ENCODE measurements at places on chromosomes 12 and 14.

- peak; percentile 76 for DNase-seq
Observed at GRCh38 chr12:65602610-65603295, 221.5 kb upstream of the HMGA2 start.

- DNase-seq: no peak
Observed at GRCh38 chr14:20904393-20905029, 13.3 kb downstream of the RNASE3 start.

DNA sequence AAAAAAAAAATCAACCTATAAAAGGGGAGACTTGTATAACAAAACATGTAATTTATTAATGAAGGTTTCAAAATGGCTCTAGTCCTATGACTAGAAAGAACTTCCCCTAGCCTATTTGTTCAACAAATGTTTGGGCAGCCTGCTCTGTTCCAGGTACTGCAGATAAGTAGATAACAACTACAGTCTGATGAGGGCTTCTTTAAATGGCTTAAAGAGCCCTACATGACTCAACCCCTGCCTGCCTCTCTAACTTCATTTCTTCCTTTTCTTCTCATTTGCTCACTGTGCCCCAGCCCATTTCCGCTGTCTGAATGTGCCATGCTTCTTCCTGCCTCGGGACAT is 21.5 kb downstream of the ALDH6A1 start:
- DNase-seq: no peak

DNA sequence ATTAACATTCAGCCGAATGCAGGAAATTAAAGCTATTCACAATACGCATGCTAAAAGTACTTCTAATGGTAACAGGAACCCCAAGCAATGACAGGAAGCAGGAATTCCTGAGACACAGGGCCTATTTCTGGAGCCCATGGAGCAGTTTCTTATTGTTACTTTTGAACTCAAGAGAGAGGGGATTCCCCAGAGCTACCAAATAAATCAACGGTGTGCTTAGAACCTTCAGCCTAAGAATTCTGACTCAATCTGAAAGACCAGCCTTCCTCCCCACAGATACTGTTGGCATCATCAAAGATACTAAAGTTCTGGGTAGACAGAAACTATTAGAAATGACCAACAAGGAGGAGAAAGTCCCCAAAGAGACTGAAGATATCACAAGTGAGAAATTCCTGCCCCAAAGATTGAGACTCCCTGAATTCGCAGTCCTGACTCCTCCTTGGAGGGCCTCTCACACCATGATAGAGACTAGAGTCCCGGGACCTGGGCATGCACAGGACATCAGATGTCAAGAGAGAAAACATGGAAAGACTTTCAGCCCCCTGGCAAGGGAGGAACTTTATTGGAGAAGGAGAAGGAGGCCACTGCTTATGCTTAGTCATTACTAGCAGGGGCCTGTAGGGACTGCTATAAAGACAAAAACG is 32.7 kb downstream of the RTRAF start:
- DNase-seq: no peak

- peak; percentile 72 for DNase-seq
Observed at GRCh38 chr12:121803861-121804416, at the start of gene SETD1B. SETD1B (plus strand) TSS chr12:121804009; CDS start chr12:121804738, 729 bp downstream.

DNA sequence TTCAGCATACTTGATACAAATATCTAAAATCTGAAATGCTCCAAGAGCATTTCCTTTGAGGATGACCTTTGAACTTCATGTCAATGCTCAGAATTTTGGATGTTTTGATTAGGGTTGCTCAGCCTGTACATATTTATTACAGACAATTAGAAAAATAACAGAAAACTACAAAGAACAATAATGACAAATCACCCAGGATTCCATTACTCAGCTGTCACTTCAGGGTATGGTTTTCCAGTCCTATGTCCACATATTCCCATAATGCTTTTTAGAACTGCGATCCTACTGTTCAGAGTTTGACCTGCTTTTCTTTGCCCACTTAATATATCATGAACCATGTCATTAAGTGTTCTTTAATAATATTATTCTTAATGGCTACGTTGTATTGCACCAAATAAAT is 11.4 kb downstream of the DLGAP5 start:
- DNase-seq: no peak

GRCh38 chr12:124395986-124396385 is 101.1 kb downstream of the RFLNA start:
- no peak for DNase-seq

- no peak for DNase-seq
Observed at GRCh38 chr12:31366104-31366621, 40.2 kb upstream of the SINHCAF start.

- peak; percentile 68 for DNase-seq
Observed at GRCh38 chr12:116703214-116703795, 34.6 kb downstream of the SPRING1 start.

- no peak for DNase-seq
Observed at GRCh38 chr12:86712425-86712843, 456.2 kb upstream of the MGAT4C start.

- DNase-seq: no peak
Observed at GRCh38 chr14:76486251-76486743, 110.4 kb downstream of the ESRRB start.

- no peak for DNase-seq
Observed at GRCh38 chr14:103626146-103626850, 2.7 kb upstream of the KLC1 start.

DNA sequence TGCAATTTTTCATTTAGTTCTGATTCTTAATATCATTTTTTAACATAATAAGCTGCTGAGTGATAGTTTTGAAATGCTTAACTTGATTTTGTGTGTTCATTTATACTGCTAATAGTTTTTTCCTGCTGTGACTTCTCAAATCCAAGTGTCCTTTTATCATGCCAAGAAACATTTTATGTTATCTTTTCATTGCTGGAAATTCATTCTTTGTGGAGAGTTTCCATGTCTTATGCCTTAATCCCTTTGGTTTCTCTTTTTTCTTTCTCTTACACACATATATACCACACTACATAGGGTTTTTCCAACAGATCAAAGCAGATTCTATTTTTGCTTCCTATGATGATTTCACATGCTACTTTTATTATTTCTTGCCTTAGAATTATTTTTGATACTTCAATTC is 981.1 kb downstream of the SLC6A15 start:
- no peak for DNase-seq

DNA sequence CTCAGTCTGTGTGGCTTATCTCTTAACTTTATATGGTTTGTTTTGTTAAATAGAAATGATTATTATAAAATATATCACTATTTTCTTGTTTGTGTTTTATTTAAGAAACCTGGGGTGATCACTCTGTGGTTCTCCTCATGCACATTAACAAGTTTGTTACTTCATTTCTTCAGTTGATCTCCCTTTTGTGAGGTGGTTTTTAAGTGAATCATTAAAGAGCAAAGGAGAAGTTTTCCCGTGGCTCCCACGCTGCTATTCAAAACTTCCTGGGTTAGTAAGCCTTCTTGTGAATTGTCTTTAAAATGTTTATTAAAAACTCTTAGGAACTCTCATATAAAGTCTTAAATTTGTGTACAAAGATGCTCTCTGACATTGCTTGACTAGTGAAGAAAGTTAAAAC is 11.8 kb downstream of the ADIPOR2 start:
- no peak for DNase-seq

GRCh38 chr12:53975064-53975471 is 314 bp upstream of the HOTAIR start:
- no peak for DNase-seq

GRCh38 chr14:73863209-73863608 is 11.6 kb downstream of the PTGR2 start:
- DNase-seq: no peak

GRCh38 chr14:97218274-97218673 is 421.1 kb downstream of the VRK1 start:
- DNase-seq: no peak

DNA sequence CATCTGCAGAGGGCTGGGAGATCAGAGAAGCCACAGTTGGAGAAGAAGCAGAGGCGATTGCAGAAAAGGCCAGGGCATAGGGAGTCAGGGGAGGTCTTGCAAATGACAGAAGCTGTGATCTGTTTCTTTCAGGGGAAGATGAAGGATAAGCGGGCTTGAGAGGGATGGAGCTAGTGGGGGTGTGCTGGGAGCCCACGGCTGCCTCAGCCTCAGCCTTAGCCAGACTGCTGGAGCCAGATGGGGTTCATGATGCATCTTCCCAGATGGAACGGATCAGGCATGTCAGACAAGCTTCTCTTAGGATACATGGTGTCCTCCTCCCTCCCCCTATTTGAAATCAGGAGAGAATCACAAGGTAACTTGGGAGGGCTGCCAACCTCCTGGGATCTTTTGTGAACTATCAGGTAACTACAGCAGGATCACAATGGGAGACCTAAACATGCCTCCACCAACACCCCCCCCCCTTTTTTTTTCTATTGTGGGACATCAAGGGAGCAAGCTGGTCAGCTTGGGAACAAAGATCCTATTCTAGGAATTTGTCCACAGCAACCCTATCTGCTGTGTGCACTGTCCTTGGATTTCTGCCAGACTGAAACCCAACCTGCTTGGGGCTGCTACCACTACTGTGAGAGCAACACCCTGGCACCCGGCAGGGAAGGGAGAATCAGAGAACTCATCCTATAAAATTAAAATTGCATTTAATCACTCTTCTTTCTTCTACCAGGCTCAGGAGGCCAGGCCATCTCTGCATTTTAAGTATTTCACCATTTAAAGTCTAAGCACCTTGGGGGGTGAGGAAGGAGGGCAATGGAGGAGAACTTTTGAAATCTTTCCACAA is 10.7 kb upstream of the ATP2A2 start:
- DNase-seq: no peak

GRCh38 chr14:55111122-55111708 is 17.8 kb upstream of the LGALS3 start:
- DNase-seq: no peak

- DNase-seq: no peak
Observed at GRCh38 chr12:1835211-1836131, 15.1 kb downstream of the LRTM2 start.

- no peak for DNase-seq
Observed at GRCh38 chr12:47099610-47100009, 19.9 kb upstream of the AMIGO2 start.

- DNase-seq: no peak
Observed at GRCh38 chr14:63432228-63432627, 110.9 kb downstream of the PPP2R5E start.

GRCh38 chr14:49461529-49462401 is 124.4 kb downstream of the RPS29 start:
- DNase-seq: peak; percentile 93

DNA sequence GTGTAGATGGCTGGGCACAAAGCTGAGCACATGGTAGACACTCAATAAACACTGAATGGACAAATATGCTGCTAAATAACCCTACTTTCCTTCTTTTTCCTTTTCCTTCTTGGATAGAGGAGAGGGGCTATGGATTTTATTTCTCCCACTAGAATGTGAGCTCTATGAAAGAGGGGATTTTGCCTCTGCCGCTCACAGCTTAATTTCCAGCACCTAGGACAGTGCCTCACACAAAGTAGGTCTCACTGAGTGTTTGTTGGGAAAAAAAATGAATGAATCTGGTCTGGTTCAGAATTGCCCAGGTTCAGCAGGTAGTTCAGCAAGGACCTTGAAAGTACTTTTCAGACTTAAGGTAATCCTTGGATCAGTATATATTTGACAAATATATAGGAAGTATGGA is 65.5 kb downstream of the WSCD2 start:
- no peak for DNase-seq

- DNase-seq: no peak
Observed at GRCh38 chr14:70770490-70770889, 38.8 kb downstream of the MAP3K9 start.

DNA sequence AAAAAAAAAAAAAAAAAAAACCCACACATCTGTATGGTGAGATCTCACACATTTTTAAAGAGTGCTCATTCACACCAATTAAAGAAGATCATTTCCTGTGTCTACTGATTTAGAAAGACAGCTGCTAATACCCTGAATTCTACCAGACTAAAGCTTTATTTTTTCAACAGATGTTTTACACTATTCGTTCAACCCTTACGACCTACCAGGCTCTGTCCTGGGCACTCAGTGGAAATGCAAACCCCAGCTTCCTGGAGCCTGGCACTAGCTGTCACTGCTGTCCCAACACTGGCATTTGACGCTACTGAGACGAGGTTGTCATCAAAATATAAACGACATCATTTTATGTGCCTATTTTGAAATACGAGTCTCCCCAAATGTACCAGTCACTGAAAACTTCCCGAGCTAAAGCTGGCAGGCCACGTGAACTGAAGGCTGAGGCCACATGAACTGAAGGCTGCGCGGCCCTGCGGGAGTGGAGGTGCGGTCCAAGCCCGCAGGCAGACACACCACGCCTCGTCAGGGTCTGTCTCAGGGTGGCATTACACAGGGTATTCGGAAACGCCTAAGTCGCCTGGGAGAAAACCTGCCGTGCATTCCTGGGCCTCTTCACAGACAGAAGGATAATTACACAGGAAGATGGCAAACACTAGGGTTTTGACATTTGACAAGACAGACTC is 27.2 kb downstream of the SLC15A4 start:
- DNase-seq: no peak

DNA sequence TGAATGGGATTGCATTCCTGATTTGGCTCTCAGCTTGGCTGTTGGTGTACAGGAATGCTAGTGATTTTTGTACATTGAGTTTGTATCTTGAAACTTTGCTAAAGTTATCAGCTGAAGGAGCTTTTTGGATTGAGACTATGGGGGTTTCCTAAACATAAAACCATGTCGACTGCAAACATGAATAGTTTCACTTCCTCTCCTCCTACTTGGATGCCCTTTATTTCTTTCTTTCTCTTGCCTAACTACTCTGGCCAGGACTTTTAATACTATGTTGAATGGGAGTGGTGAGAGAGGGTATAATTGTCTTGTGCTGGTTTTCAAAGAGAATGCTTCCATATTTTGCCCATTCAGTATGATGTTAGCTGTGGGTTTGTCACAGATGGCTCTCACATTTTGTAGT is 141.5 kb downstream of the CEP83 start:
- DNase-seq: no peak

DNA sequence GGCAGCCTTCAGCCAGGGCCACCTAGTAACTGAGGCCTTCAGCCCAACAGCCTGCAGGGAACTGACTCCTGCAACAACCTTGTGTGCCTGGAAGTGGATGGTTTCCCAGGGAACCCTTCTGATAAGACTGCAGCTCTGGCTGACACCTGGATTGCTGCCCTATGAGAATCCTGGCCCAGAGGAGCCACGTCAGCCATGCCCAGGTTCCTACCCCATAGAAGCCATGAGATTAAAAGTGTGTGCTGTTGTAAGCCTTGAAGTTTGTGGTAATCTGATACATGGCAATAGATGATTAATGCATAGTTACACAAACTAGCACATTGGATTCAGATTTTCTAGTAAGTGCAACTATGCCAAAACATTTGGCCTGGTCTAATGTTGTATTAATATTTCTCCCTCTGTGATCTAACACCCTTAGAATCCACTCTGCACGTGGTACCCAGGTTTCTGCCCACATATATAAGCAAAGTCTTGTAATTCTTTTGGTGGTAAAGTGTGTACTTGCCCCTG is 64.8 kb upstream of the BEGAIN start:
- DNase-seq: no peak

DNA sequence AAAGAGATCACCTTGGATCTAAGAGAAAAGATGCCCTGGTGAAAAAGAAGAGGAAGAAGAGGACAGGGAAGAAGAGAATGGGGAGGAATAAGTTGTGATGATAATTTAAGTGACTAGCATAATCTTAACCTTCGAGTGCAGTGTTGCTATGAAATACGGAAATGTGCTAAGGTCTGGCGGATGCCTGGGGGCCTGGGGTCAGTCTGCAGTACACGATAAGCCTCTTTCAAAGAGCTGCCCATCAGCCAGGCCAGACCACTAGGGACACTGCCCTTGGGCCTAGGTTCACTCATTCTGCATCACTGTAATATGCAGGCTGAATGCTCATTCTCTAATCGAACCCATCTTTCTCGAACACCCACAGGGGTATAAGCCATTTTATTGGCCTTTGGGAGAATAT is 83.4 kb downstream of the PLEKHG3 start:
- no peak for DNase-seq
